Activated naive CD4-positive, alpha-beta T cell (primary cell): ENCODE measurements at places on chromosomes 5 and 9.

GRCh38 chr5:15682566-15682965, 182.6 kb downstream of the FBXL7 start:
- no peak for DNase-seq

- DNase-seq: no peak
Observed at GRCh38 chr5:145975361-145976066, 39.1 kb downstream of the SH3RF2 start.

DNA sequence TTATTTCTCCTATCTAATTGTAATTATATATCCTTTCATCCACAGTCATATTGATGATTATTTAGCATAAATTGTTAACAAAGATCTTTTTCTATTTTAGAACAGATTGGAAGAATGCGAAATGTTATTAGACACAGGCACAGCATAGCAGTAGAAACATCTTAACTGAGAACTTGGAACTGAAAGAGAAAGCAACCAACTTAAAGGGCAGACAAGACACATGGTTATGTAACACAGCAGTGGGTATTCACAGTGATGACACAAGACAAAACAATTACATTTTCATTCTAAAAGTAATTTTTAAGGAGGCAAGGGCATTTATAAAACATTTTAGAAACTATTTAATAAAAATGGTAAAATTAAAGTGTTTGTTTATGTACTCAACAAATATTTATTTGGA, 57.7 kb upstream of the MEF2C start:
- no peak for DNase-seq

- no peak for DNase-seq
Observed at GRCh38 chr5:34503379-34504253, 152.5 kb upstream of the RAI14 start.

- DNase-seq: no peak
Observed at GRCh38 chr5:149267241-149267973, 4.3 kb upstream of the AFAP1L1 start.

- DNase-seq: no peak
Observed at GRCh38 chr5:11289733-11290132, 528.7 kb upstream of the DAP start.

DNA sequence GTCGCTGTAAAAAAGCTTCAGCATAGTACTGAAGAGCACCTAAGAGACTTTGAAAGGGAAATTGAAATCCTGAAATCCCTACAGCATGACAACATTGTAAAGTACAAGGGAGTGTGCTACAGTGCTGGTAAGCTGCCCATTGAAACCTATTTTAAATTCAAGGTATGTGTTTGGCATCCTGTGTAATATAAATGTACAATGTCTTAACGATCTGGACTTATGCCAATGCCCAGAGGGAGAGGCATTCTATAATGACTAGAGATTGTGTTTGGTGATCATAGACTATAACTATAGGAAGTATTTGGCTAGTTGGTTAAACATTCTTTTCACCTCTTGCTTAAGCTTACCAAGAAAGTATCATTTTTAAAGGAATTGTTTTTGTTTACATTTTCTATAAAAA, 95.7 kb downstream of the INSL6 start:
- DNase-seq: no peak
